ENCODE measurements at places on chromosomes 4 and X.

- DNase-seq = peak; percentile 19
Measured at GRCh38 chrX:107565931-107566603, 62.2 kb upstream of the PRPS1 start.

DNA sequence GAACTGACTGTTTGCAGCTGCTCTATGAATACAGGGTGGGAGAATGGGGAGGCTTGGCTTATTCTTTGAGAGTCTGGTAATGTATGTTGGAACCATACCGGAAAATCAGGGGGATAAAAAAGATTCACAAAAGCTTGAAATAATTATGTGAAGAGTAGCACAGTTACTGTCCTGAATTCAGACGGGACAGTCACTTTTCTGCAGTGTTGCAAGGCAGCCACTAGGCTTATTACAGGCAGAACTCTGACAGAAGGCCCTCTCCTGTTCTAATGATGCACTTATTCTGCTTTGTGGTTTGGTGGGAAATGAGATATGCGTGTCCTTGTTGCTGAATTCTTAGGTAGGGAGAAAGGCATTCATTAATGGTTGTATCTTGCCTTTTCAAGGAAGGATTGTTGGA, 37.2 kb downstream of the GUCY1B1 start:
- DNase-seq = no peak

DNA sequence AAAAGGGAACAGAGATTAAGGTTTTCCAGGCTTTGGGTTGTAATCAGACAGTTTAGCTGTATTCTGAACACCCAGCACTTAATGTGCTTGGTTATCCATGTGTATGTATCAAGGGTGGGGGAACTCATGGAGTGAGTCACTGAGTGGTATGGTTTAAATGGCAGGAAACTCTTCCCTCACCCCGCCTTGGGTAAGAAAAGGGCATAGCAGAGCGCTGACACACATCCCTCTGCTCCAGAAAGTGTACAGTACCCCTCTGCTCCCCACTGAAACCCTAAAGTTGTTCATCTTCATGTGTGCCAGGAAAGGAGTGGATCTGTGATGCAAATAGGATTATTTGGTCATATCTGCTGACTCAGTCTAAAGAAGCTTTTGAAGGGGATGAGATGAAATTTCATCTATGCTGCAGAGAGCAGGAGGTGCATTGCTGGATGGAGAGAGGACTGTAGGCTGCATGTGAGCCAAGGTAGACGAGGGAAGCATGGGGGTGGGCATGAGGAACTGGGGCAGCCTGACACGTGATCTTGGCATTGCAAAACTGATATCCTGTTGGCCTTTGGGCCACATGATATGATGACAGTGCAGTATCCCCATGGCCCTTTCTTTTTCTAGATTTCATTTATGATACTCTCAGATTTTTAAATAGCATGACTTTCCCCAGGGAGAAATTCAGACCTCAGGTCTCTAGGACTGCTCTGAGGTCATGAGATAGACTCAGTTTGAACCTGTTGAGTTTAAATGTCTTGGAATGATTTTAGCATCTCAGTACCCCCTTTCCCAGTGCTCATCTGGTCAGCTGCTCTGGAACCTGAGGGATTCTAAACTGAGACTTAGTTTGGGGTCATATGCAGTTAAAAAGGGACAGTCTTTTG, 84.8 kb downstream of the TMEM164 start:
- no peak for DNase-seq

GRCh38 chrX:123171781-123172180, 12.3 kb upstream of the GRIA3 start:
- DNase-seq = no peak

- DNase-seq = no peak
Measured at GRCh38 chr4:160835789-160836188, 1328.0 kb downstream of the FSTL5 start.

DNA sequence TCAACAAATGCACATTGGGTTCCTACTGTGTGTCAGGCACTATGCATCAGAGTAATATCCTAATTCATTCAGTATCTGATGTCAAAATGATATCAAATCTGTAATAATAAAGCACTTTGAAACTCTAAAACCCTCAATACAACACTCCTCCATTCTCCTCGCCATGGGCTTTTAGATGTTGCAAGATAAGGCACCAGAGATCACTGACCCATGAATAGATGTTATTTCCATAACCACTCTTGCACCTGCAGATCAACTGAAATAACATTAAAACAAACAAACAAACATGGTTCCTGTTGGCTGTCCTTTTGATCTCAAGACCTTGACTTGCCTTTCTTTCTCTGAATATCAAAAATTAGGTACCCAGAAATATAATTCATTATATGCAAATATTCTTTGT, 100.2 kb downstream of the MAB21L2 start:
- DNase-seq = no peak

DNA sequence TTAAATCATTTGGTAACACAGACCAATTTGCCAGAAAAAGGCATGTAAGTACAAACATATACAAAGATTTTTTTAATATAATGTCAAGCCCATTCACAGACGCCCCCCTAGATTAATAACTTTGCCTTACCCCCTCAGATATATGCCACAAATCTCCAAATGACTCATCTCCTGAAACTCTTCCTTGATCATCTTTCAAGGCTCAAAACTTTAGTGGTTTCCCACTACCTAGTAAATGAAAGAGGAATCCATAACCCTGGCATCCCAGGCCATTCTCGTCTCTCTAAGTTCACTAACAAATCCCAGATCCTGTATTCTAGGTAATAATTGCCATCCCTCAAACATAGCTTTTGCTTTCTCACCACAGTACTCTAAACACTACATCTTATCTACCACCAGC, 61.9 kb downstream of the PRSS12 start:
- DNase-seq = no peak

DNA sequence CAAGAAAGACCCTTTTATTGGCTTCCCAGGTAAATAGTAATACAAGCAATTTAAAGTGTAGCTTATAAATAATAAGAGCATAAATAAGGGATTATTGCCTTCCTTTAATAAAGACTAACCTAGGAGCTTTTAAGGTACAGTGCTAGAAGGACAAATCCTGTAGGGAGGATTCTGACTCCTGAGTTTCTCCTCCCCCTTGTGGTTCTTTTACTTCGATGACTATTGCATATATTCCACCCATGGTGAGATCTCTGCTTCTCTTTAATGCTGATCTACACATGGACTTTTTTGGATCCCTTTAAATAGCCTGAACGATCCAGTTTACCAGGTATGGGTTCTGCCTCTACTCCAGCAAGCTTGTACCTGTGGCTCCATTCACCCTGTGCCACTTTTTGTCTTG, 2.5 kb downstream of the GALNT7 start:
- no peak for DNase-seq

DNA sequence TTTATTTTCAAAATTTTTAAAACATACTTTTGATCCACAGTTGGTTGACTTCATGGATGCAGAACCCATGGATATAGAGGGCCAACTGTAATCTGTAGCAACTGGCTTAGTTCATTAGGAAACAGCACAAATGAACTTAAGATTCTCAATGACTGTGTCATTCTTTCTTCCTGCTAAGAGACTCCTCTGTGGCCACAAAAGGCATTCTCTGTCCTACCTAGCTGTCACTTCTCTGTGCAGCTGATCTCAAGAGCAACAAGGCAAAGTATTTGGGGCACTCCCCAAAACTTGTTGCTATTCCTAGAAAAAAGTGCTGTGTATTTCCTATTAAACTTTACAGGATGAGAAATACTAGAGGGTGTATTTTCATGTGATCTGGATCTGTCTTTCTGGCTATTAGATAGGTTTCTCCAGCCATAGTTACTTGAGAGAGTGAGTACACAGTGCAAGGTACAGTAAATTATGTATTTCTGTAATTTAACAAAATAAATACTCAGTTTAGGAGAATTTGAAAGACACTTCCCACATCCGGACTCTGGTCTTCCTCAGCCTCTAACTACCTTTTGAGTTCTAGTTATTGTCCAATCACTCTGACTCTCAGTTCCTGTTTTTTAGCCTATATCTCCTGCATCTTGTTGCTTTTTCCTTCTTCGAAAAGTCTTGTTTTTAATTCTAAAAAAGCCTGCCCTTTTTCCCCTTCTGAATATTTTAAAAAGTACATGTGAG, 21.8 kb downstream of the TLR2 start:
- DNase-seq = no peak

DNA sequence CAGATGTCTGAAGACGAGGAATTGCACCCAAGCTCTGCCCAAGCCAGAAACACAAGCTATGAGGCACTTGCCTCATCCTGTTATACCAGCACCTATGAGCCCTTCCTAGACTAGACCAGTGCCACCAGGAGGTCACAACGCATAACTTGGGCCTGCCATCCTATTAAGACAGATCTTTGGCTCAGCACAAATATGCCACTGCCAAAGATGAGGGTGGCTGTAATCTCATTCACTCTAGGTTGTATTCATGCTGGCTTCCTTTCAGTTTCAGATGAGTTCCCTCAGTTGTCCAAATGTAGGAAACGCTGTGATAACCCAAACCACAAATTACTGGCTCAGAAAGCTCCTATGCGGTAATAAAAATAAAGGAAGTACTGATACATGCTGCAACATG, 76.5 kb upstream of the CITED1 start:
- DNase-seq = no peak

GRCh38 chr4:176193938-176194337, 1.4 kb downstream of the SPATA4 start:
- DNase-seq = no peak

DNA sequence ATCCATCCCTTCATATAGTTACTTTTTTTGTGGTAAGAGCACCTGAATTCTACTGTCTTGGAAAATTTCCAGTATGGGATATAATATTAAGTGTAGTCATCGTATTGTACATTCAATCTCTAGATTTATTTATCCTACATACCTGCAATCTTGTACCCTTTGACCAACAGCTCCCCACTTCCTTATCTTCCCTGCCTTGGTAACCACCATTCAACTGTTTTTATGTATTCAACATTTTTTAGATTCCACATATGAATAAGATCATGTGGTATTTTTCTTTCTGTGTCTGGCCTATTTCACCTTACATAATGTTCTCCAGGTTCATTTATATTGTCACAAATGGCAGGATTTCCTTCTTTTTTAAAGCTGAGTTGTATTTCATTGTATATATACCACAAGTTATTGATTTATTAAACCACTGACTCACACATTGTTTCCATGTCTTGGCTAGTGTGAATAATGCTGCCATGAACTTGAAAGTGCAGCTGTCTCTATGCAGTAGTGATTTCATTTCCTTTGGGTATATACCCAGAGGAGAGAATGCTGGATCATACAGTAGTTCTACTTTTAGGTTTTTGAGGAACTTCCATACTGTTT, 572.5 kb downstream of the MAGEB5 start:
- DNase-seq = no peak

- no peak for DNase-seq
Measured at GRCh38 chrX:118062817-118063615, 53.6 kb downstream of the KLHL13 start.

DNA sequence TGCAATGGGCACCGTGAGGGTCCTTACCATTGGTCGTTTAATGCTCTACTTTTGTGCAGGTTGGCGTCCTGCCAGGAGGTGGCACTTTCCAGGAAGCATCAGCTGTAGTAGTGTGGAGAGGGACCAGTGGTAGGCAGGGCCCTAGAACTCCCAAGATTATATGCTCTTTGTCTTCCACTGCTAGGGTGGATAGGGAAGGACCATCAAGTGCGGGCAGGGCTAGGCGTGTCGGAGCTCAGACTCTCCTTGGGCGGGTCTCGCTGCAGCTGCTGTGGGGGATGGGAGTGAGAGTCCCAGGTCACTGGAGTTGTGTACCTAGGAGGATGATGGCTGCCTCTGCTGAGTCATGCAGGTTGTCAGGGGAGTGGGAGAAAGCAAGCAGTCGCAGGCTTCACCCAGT, 134.7 kb downstream of the KLF8 start:
- DNase-seq = no peak

GRCh38 chr4:3660086-3660927, 105.9 kb upstream of the ADRA2C start:
- DNase-seq = no peak

GRCh38 chr4:52369649-52370048, 289.5 kb downstream of the USP46 start:
- DNase-seq = no peak

Data from NCI-H524 treated with DMSO at 0.1 percent for 48 hours (cell line).